ENCODE measurements at places on chromosomes 16 and 17.
A peak's percentile ranks its signal among the peaks of the same experiment; 100 is the strongest.

DNA sequence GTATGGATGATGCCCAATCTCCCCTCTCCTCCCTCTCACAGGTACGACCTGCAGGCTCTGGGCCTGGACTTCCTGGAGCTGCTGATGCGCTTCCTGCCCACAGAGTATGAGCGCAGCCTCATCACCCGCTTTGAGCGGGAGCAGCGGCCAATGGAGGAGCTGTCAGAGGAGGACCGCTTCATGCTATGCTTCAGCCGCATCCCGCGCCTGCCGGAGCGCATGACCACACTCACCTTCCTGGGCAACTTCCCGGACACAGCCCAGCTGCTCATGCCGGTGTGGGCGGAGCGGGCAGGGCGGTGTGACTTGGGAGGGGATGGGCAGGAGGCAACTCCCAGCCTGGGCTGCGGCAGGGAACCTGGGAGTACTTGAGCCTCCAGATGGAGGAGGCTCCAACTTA is 18.1 kb downstream of the SPATA32 start:
- DNase-seq = no peak

GRCh38 chr16:76157629-76158028 is 119.6 kb upstream of the CNTNAP4 start:
- DNase-seq = no peak

DNA sequence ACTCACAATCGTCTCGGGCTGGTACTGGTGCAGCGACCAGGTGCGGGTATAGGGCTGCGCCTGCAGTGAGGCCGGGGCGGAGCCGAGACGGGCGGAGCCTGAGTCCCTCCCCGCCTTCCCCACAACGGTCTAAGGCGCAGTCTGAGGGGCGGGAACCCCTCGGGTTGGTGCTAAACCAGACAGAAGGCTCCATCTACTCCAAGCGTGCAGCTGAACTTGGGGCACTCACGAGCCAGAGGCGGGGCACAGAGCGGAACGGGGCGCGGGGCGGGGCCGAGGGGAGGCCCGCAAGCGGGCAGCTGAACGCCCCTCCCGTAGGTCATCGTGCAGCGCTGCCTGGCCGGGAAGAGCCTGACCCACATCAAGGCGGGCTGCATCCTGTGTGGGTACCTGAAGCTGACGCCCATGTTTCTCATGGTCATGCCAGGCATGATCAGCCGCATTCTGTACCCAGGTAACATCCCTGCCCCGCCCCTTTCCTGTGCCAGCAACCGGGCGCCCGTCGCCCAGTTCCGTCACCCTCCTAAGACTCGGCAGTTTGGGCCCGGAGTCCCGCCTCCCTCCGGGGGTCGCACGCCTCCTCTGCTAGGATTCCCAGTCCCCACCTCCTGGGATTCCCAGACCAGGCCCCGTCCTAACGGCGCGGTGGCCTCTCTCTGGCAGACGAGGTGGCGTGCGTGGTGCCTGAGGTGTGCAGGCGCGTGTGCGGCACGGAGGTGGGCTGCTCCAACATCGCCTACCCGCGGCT is 5.0 kb downstream of the SLC5A2 start:
- DNase-seq = peak; percentile 42

DNA sequence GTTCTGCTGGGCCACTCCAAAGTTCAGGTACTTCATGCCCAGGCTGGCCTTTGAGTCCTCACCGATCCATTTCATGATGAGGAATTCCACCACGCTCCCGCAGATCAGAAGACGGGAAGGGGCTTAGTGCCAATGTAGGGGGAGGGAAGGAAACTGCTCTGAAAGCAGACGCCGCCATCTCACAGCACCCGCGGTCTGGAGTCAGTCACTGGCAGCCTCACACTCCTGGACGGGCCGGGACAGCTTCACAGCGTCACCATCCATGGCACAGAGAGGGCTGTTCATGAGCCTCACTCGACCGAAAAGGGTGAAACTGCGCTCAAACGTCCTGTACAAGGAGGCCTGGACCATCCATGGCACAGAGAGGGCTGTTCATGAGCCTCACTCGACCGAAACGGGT is 62.0 kb downstream of the RPH3AL start:
- no peak for DNase-seq

DNA sequence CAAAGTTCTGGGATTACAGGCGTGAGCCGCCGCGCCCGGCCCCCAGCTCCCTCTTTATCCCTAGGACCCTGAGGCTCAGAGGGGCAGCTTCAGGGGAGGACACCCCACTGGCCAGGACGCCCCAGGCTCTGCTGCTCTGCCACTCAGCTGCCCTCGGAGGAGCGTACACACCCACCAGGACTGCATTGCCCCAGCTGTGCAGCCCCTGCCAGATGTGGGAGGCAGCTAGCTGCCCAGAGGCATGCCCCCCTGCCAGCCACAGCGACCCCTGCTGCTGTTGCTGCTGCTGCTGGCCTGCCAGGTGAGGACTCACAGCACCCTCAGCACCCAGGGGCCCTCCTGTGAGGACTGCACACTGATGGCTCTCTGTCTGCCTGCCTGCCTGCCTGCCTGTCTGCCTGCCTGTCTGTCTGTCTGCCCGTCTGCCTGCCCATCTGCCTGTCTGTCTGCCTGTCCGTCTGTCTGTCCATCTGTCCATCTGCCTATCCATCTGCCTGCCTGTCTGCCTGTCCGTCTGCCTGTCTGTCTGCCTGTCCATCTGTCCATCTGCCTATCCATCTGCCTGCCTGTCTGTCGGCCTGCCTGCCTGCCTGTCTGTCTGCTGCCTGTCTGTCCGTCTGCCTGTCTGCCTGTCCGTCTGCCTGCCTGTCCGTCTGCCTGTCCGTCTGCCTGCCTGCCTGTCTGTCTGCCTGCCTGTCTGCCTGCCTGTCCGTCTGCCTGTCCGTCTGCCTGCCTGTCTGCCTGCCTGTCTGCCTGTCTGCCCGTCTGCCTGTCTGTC is 5.0 kb downstream of the GCGR start:
- no peak for DNase-seq

DNA sequence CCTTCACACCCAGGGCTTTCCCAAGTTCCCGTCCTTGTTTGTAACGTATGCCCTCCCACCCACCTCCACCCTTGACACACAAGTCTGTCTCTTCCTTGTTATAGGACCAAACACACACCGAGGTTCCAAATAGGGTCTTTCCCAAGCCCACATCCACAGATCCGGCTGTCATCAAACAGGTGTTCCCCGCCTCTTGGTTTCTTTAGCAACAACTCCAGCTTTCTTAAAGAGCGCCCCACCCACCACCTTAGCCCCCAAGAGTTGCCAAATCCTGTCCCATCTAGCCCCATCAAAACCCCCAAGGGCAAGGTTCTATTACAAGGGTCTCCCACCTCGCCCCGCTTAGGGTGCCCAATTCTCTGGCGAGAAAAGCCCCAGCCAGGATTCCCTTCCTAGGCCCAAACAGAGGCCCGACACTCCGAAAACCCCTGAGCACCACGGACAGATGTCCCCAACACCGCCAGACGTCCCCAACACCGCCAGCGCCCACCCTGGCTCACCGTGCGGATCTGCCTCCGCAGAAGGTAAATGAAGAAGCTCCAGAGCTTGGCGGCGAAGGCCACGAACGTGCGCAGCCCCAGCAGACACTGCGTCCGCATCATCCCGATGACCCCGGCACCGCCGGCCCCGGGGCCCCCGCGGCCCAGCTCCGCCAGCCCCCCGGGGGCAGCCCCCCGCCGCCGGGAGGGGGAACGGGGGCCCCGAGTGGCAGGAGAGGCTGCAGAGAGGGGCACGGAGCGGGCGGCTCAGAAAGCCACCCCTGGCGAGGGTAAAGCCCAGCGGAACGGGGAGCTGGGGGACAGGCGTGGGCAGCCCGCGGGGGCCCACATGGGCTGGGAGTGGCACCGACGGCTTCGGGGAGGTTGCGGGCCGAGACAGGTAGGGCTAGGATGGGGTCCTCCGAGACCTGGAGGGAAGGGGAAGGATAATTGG is 573 bp downstream of the CTDNEP1 start:
- no peak for DNase-seq

GRCh38 chr17:18161207-18162145 is 22.2 kb upstream of the ALKBH5 start:
- no peak for DNase-seq

GRCh38 chr17:7579834-7580603 is 581 bp downstream of the CD68 start:
- DNase-seq = no peak

DNA sequence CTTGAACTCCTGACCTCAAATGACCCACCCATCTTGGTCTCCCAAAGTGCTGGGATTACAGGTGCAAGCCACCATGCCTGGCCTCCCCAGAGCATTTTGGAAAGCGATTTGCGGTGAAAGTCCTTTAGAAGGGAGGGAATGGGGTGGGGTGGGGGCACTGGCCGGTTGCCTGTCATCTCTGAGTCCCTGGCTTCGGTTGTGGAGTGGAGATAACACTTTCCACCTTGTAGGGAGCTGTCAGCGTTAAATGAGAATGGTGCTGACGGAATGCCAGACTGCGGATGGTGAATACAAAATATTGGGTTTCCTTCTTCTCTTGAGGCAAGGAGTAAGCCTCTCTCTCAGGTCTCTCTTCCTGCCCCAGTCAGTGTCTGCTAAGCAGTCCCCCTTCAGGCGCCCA is 5.2 kb upstream of the WNT3 start:
- no peak for DNase-seq

DNA sequence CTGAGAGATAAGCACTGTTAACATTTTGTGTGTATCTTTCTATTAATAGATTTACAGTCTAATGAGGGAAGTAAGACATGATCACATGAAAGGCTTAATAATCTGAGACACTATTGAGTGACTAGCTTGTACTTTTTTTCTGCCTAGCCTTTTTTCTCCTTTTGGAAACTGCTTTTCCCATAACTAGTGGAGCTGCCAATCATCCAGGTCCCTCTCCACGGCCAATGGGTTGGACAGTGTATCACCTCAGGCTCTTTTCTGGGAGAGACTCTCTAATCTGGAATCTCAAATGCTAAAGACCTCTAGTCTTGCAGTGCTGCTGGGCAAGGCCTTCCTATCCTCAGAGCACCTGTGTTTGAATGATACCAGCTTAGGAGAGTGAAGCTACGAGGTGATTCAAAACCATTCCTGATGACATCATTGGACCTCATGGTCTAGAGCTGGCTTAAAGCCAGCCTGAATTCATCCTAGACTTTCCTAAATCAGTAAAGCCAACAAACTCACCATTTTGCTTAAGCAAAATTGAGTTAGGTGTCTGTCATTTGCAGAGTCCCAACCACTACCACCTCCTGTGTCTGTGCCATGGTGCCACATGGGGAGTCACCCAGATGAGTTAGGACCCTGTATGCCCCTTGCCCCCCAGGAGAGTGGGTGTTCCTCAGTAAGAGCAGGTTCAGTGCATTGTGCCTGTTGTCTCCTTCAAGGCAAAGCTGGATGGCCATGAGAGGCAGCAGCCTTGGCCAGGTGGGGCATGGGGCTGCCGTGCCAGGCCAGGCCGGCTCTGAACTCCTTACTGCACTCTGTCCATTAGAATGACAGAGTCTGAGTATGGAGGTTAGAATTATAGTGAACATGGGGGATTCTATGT is 62.9 kb downstream of the SPECC1 start:
- no peak for DNase-seq

GRCh38 chr17:66767154-66767933 is 67.6 kb upstream of the CACNG5 start:
- DNase-seq = no peak

- no peak for DNase-seq
Observed at GRCh38 chr16:56493126-56493525, 26.7 kb downstream of the BBS2 start.

GRCh38 chr16:53546988-53547391 is 44.0 kb upstream of the AKTIP start:
- no peak for DNase-seq

- no peak for DNase-seq
Observed at GRCh38 chr16:53872248-53873221, 168.6 kb downstream of the FTO start.

- DNase-seq = no peak
Observed at GRCh38 chr16:89114159-89114981, 20.7 kb downstream of the ACSF3 start.

- no peak for DNase-seq
Observed at GRCh38 chr16:47018223-47018891, 44.9 kb upstream of the DNAJA2 start.

- DNase-seq = no peak
Observed at GRCh38 chr16:89266521-89267134, 49.1 kb downstream of the ZNF778 start.

- no peak for DNase-seq
Observed at GRCh38 chr16:85286951-85287814, 174.9 kb upstream of the CIBAR2 start.

GRCh38 chr17:83103200-83103942 is 24.0 kb downstream of the METRNL start:
- DNase-seq = no peak

DNA sequence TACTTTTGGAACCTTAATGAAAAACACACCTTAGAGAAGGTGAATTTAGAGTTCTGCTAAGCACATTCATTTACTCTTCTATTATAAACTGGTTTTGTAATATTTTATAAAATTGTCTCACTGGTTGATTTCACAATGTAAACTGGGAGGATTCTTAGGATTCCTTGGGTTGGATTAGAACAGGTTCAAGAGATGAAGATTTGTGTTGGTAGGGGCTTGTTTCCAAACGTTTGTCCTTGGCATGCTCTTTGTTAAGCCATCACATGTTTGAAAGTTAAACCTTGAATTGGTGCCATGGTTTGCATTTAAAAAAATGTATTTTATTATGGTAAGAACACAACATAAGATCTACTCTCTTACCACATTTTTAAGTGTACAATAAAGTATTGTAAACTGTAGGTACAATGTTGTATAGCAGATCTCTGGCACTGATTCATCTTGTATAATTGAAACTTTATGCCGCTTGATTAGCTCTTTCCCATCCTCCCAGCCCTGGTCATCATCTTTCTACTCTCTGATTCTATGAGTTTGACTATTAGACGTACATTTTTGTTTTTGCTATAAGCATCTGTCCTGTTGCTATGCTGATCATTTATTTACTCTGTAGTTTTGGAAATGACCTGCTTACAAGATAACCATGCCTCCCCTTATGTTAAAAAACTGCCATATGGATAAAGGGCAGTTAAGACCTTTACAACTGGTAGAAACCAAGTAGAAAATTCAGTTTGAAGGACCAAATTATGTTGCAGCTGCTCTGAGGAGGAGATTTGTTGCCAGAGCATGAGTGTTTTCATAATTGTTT is 9.6 kb downstream of the FTO start:
- no peak for DNase-seq

- no peak for DNase-seq
Observed at GRCh38 chr17:9225305-9226101, 204.2 kb downstream of the NTN1 start.

GRCh38 chr17:50815400-50815799 is 20.0 kb upstream of the WFIKKN2 start:
- DNase-seq = no peak

DNA sequence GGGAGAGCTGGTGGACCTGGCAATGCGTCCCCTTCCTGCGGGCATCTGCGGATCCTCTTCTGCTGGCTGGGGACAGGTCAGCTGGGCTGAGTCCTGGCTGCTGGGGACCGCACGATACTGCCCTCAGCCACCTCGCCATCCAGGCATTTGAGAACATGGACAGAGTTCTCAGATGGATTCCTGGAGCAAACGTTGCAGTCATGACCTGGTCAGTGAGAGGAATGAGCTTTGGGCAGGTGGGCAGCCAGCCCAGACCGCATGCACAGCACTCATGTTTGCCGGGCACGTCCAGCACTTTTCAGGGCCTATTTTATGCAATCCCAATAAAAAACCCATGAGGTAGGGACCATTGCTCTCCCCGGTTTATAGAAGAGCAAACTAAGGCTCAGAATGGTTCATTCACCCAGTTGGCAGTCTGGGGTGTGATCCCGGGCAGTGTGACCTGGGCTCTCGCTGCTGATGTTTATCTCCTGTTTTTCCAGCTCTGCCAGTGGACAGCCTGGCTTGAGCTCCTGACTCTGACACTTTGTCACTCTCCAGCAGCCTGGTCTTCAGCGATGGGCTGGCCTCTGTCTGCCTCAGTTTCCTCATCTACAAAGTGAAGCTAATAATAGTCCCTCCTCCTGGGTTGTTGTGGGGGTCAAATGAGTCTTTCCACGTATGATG is 294.7 kb downstream of the IRF8 start:
- no peak for DNase-seq
